ENCODE measurements at places on chromosomes 1 and 21.

DNA sequence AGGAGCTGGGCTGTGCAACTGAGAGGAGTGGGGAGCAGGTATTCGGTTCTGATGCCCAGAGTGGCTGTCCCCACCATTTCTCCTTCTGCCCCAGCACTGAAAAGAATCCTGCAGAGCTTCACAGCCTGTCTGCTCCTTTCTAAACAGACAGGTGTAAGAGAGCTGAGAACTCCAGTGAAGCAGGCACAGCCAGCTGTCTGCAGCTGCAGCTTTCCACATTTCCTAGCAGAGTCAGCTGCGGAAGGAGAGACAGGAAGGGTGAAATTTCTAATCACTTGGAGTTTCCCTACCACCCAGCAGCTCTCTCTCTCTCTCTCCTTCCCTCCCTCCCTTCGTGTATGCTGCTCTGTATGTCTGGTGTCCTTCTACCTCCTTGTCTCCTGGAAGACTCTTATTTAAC, 40.5 kb upstream of the GJB5 start:
- DNase-seq, result no peak

- DNase-seq, result no peak
Measured at GRCh38 chr1:243443557-243443956, 187.7 kb downstream of the SDCCAG8 start.

GRCh38 chr1:2009101-2010053, 5.8 kb upstream of the CFAP74 start:
- no peak for DNase-seq

DNA sequence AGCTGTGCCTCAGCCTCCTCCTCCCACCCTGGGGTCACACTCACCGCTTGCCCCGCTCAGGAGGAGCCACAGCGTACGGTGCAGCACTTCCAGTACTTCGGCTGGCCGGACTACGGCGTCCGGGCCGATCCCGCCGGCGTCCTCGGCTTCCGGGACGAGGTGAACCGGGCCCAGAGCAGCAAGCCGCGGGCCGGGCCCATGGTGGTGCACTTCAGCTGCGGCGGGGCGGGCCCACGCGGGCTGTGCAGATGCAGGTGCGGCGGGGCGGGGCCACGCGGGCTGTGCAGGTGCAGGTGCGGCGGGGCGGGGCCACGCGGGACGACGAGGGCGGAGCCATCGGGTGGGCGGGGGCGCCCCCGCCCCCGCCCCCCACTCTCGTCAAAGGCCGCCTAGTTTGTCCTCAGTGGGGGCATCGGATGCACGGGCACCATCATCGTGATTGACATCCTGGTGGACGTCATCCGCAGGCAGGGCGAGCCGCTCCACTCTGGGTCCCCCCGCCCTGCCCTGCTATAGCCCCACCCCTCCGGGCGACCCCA, 5.5 kb downstream of the RNF223 start:
- DNase-seq, result peak; percentile 49

GRCh38 chr1:187911820-187912219, 1083.1 kb downstream of the PLA2G4A start:
- DNase-seq, result no peak

DNA sequence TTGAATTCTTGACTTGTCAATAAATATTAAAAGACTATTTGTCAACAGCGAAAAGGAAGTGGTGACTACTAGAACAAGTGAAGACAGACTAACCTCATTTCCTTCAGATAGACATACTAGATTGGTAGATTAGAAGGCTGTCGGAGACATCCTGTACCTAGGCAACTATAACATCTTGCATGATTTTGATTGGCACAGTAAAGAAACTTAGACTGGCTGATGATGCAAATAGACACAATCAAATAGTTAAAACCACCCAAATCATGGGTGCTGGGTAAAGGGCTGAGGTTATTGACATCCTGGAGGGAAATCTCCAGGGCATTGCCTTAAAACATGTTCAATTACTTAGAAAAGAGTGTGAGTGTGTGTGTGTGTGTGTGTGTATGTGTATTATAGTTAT, 85.9 kb upstream of the EDEM3 start:
- peak; percentile 11 for DNase-seq

DNA sequence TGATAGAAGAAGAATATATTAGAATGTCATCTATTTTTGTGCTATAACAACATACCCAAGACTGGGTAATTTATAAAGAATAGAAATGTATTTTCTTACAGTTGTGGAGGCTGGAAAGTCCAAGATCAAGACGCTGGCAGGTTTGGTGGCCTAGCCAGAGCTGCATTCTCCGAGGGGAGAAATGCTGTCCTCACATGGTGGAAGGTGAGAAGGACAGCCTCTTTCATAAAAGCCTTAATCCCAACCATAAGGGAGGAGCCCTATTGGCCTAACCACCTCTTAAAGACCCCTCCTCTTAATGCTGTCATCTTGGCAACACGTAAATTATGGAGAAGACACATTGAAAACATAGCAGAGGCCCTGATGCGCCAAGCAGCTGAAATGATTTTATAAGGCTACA, 60.1 kb upstream of the KAZN start:
- DNase-seq, result no peak

GRCh38 chr21:45236481-45236880, 51.2 kb downstream of the POFUT2 start:
- no peak for DNase-seq

DNA sequence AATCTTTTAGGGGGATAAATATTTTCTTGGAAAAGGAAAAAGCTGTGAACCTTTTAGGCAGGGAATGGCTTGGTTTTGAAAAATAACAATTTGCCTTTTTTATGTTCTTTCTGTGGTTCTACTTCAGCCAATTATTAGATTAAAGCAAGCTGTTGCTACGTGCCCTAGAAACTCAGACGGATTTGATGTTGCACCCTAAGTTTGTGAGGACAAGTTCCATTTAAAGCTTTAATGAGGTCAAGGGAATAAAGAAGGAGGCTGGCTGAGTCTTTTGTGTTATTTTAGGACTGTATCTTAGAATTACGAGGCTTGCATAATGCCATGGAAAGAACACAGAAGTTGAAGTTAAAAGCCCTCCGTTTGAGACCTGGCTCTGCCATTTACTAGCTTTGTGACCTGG, 216.9 kb downstream of the NUF2 start:
- no peak for DNase-seq

- DNase-seq, result peak; percentile 39
Measured at GRCh38 chr1:54474310-54475251, 68.4 kb upstream of the SSBP3 start.

DNA sequence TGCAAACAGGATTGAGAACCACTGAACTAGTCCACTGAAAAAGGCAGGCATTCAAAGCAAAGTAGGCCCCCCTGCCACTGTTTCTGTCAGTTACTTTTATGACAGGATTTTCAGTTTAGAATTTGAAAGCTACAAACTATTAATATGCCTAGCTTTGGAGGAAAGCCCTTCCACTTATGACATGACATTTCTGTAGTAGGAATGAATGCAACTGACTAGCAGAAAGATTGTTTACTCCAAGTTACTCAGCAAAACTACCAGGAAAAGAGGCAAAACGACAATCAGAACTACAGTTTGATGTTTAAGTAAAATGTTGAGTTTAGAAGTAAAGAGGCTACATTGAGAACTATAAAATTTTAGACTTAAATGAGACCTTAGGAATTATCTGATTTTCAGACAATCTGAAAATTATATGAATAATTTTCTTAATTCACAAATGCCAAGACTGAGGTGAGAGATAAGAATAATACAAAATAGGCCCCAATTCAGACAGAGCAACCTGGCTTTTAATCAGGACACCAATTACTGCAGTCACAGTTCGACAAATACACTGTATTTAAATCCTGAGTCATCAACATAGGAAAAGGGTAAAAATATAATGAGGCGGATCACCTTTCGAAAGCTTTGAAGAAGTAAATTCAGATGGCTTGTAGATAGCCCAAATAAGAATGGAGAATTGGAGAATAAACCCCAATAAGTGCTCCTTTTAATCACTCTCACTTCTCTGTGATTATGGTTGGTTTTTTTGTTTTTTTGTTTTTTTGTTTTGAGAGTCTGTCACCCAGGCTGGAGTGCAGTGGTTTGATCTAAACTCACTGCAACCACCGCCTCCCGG, 2.2 kb downstream of the PRKAB2 start:
- DNase-seq, result no peak

- DNase-seq, result no peak
Measured at GRCh38 chr21:41916888-41917433, 36.9 kb downstream of the C2CD2 start.

- DNase-seq, result no peak
Measured at GRCh38 chr1:178283409-178283808, 189.5 kb downstream of the RASAL2 start.

GRCh38 chr1:34743775-34744174, 11.1 kb upstream of the GJB5 start:
- DNase-seq, result no peak

- no peak for DNase-seq
Measured at GRCh38 chr21:34695434-34695833, 26.6 kb downstream of the CLIC6 start.

GRCh38 chr1:86460998-86461397, 7.7 kb upstream of the CLCA1 start:
- no peak for DNase-seq
